ENCODE measurements at places on chromosomes 3 and 15. TPM values are rescaled to one million over a fixed set of nuclear protein-coding genes. Genes with fewer than 3 reads are reported as not detected.

The IQGAP1 gene
- total RNA-seq = 176 TPM

The DNAJA4 gene
- 10.2 TPM for total RNA-seq

The LXN gene
- 13.3 TPM for total RNA-seq

The GPR149 gene
- not detected for total RNA-seq
